ENCODE measurements at places on chromosomes 4 and X. TPM values are rescaled to one million over a fixed set of nuclear protein-coding genes. Genes with fewer than 3 reads are reported as not detected.

CSN1S1 gene
- polyA plus RNA-seq = not detected

RBM3 gene
- polyA plus RNA-seq = 102 TPM

ADH1B gene
- 1.5 TPM for polyA plus RNA-seq

TLR10 gene
- polyA plus RNA-seq = not detected

PRRG1 gene
- polyA plus RNA-seq = 16.8 TPM

WDFY3 gene
- 7.7 TPM for polyA plus RNA-seq

AFF2 gene
- 2.1 TPM for polyA plus RNA-seq

PF4V1 gene
- not detected for polyA plus RNA-seq

PROM1 gene
- 14.3 TPM for polyA plus RNA-seq

MMGT1 gene
- polyA plus RNA-seq = 11.9 TPM

FRMPD3 gene
- polyA plus RNA-seq = not detected

NPY2R gene
- polyA plus RNA-seq = 0.95 TPM

USP9X gene
- 23.8 TPM for polyA plus RNA-seq

POU4F2 gene
- polyA plus RNA-seq = not detected

VCX3B gene
- polyA plus RNA-seq = not detected

SSX5 gene
- not detected for polyA plus RNA-seq

GPR34 gene
- polyA plus RNA-seq = 0.71 TPM

CSAG2 gene
- polyA plus RNA-seq = 0.64 TPM

SHOX gene
- not detected for polyA plus RNA-seq

MAGEA12 gene
- not detected for polyA plus RNA-seq

AKAP14 gene
- not detected for polyA plus RNA-seq

PHEX gene
- 0.16 TPM for polyA plus RNA-seq

PTCHD1 gene
- polyA plus RNA-seq = 3.4 TPM

VCX2 gene
- not detected for polyA plus RNA-seq

CBLL2 gene
- not detected for polyA plus RNA-seq

TSPAN5 gene
- 39.1 TPM for polyA plus RNA-seq

SOWAHD gene
- 1.3 TPM for polyA plus RNA-seq

CT45A2 gene
- polyA plus RNA-seq = not detected

SLC16A2 gene
- polyA plus RNA-seq = 8.1 TPM

CCDC149 gene
- 12.3 TPM for polyA plus RNA-seq

CT55 gene
- polyA plus RNA-seq = not detected

HSFX3 gene
- not detected for polyA plus RNA-seq

Measured in hepatocyte (in vitro differentiated cells).